T-helper 22 cell (primary cell): ENCODE measurements at places on chromosomes 3 and 15.

DNA sequence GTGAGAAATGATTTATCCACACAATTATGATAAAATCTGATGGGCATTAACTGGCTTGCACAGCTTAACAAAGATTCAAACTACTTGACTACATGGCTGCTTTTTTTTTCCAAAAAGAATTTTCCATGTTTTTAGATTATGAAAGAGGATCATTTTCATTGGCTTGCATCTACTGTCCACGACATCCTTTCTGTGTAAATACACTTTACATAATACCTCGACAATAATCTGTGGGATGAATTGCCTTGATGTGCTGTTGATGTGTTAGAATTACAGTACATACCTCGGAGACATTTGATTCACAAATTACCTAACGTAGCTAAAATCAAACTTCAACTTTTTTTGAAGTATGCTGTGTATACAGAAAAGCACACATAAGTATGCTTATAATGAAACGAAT, 104.4 kb downstream of the PPP2R3A start:
- DNase-seq, result no peak

GRCh38 chr3:52298149-52299098, 10.8 kb downstream of the GLYCTK start:
- DNase-seq, result no peak

DNA sequence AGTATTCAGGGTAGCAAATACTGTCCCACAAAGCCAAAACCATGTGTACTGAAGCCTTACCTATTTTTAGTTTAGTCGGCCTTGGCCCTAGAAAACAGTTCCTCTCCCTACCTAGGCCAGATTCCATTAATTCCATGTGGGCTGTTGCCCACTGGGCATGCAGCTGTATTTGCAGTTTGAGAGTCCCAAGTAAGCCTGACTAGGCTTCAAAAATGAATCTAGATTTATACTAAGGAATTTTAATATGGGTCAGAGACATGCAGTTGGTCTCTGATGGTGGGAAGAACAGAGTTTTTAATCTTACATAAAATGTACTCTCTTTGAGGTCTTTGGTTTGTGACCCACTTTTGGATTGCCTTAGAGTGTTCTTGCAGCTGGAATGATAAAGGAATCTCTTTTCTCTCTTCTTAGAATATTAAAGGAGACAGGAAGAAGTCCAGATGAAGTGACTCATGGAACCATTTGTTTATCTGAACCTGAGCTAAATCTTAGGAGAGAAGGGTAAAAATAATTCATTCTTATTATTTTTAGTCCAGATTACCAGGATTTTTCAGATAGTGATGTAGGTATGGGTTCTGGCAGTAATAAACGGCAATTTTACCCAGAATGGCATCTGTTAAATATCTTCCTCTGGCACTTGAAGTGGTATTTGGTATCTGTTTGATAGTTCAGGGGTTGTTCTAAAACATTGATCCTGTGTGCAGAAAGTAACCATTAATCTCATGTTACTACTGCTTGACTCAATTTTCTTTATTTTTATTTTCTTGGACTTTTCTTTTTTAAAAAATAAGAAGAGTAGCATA, 33.8 kb downstream of the GLCE start:
- DNase-seq, result no peak

DNA sequence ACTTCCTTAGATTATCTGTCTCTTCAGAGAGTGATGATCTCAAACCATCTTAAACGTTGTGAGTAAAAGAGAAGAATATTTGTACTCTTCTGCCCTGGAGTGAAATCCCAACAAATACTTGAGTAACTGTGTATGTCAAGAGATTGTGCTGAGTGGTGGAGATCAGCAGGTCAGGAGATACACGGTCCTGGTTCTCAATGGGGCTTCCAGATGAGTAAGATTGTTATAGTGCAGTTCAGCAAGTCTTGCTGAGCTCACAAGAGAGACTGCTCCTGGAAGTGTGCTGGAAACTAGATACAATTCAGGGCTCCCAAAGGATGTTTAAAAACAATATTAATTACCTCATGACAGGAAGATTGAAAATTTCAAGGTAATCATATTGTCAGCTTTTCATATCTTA, 184.3 kb downstream of the AKAP13 start:
- no peak for DNase-seq

- no peak for DNase-seq
These were observed 50.6 kb downstream of the SUMF1 start for GRCh38 chr3:4416427-4416945.

DNA sequence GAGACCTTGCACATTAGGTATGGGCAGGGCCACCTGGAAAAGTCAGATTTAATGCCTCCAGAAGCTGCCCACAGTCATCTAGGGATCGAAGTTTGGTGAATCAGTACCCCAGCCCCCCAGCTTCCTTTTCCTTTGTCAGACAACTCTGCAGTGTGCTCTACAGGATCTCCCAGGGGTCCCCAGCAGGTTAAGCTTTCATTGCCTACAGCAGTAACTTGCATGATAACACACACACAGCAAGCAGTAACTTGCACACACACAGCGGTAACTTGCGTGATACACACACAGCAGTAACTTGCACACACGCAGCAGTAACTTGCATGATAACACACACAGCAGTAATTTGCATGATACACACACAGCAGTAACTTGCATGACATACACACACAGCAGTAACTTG, 131.3 kb downstream of the UACA start:
- DNase-seq, result no peak

DNA sequence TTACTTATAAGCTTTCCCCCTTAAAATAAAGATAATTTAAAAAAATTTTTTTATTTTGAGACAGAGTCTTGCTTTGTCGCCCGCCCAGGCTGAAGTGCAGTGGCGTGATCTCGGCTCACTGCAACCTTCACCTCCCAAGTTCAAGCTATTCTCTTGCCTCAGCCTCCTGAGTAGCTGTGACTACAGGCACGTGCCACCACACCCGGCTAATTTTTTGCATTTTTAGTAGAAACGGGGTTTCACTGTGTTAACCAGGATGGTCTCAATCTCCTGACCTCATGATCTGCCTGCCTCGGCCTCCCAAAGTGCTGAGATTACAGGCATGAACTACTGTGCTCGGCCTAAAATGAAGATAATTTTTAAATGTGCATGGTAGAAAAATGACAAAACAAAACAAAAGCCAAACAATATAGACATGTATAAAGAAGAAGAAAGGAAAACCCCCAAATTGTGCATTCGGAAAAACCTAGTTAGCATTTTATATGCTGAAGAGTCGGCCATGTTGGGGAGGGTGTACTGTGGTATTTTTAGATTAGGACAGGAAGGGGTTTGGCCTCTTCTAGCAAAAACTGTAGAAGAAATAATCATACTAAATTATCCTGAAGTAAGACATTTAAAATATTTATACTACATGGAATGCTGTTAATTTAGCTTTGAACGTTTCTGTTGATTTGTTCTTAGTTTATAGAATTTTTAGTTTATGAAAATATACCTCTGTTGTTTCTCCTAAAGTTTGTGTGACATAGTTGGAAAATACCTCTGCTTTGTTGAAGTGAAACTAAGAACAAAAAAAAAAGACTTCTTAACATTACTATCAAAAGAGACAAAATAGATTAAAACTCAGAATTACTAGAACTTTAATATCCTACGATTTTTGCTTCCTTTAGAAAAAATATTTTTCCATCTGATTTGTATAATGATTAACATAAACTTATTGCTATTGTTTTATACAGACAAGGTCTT, 7.4 kb downstream of the APPL1 start:
- DNase-seq, result no peak

GRCh38 chr15:31551323-31551722, 224.7 kb downstream of the KLF13 start:
- DNase-seq, result no peak

DNA sequence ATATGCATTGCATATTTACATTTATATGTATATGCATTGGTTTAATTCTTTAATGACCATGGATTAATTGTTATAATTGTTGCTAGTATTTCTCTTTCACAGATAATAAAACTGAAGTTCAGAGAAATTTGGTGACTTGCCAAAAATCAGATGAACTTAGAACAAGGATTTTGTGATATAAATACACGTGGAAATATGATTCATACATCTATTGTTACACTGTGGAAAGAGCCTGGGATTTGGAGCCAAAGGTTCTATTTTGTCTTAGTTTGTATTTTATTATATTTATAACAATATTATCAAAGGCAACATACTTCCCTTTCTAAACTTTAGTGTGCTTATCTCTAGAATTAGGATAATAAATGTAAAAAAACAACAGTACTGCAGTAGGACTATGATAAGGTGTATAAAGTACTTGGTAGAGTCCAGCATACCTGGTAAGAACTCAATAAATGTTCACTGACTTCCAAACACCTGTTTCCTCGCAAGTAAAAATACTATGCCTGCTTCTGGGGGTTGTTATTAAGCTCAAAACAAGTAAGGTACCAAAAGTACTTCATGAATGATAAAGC, 342.9 kb downstream of the THSD4 start:
- no peak for DNase-seq

- peak; percentile 81 for DNase-seq
These were observed 3.2 kb upstream of the SIN3A start for GRCh38 chr15:75454471-75455378.

- peak; percentile 29 for DNase-seq
These were observed 821 bp downstream of the LINS1 start for GRCh38 chr15:100601163-100601562.

DNA sequence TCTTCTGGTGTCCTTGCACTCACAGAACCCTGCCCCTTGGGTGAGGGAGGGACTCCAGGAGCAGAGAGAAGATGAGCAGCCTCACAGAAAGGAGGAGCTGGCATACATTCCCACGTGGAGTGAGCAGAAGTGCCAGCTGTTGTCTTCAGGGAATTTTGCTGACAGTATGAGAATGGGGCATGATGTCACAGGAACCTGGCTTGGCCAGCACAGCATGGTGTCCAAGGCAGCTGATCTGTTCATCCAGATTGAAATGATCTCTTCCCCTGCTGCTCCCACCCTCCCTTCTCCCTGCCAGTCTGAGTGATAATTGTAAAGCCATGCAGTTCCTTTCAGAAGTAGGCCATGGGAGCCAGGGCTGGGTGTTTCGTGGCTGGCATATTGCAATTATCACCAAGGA, 53.3 kb downstream of the GJD2 start:
- no peak for DNase-seq

DNA sequence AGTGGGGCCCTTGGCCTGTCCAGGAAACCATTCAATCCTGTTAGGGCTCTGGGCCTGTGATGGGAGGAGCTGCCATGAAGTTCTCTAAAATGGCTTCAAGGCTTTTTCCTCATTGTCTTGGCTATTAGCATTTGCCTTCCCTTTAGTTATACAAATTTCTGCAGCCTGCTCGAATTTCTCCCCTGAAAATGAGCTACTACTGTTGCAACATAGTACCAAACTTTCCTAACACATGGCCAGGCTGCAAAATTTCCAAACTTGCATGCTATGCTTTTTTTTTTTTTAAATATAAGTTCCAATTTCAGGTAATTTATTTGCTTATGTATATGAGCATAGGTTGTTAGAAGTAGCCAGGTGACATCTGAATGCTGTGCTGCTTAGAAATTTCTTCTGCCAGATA, 560.8 kb upstream of the TBL1XR1 start:
- DNase-seq, result no peak

- no peak for DNase-seq
These were observed 447.8 kb downstream of the FHIT start for GRCh38 chr3:60803216-60804173.

DNA sequence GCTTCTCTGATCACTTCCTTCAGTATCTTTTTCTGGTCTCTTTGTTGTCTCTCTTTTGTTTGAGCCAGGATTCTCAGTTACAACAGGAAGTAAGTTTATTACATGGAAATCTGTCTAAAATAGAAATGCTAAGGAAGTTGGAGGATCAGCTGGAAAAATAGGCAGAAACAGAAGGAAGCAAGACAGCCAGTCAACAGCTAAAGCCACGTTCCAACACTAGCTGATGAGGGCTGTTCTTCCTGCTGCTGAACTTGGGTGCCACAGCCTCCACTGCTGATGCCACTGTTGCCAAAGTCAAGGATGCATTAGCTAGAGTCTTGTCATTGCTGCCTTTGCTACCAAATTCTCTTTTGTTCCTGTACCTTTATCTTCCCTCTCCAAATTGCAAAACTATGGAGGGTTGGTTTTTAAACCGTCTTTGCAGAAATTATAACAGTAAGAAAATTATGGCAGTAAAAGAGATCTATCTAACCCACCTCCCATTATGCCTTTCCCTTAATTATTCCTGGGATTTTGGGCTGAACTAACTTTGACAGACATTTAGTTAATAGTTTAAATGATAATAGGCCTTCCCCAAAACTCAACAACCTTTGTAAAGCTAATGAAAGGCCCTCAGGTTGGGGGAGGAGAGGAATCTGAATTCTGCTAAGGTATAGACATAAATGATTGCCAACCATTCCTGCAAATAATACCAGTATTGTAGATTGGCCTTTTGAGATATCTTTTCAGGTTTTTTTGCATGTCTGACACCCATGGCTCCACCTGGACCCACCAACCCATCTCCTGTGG, 27.4 kb upstream of the OR5K4 start:
- no peak for DNase-seq

GRCh38 chr3:105354429-105354828, 12.3 kb upstream of the ALCAM start:
- DNase-seq, result no peak

- DNase-seq, result no peak
These were observed 64.4 kb upstream of the CRTC3 start for GRCh38 chr15:90465140-90465929.

DNA sequence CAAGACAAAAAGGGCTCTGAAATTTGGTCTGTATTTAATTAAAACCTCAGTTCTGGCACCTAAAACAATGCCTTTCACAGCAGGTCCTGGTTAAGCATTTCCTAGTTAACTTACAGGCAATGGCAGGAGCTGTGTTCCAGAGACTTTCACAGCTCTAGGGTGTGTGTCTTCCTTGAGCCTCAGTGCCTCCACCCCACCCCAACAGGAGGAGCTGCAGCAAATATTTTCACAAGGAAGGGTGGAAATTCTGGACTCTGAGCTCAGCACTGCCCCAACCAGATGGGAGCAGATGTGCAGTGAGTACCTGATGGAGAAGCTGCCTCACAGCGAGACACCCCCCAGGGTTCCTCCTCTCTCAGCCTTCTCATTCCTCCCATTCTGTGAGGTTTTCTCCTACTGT, 106.3 kb upstream of the SPATA12 start:
- no peak for DNase-seq

DNA sequence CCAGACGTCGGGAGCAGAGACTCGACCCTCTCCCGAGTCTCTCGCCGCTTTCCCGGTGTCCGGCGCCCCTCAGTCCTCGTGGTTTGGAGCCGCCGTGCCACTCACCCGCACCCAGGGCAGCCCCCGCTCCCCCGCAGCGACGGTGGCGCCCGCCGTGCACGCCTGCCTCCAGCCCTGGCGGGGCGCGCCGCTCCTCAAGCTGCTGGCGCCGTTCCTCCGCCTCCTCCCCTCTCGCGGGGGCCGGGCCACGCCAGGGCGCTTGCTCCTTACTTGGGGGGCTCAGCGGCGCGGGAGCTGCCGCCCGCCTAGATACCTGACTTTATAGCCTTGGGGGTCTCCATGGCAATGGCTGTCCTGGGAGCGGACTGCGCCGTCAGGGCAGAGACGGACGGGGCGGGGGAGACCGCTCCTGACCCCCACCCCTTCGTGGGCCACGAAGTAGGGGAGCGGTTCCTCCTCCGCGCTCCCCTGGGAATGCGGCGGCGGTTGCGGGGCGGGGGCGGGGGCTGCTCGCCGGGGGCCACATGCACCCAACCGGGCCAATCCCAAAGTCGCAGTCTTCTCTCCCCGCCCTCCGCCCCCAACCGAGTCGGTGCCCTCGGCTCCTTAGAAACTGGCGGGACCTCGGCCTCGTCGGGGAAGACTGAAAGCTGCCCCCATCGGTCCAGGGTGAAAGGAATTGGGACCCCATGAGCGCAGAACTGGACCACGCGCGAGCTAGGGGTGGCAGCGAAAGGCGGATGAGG, at the start of gene ANKRD63:
TSS of gene ANKRD63 (minus strand) at position 196 of the 746 bp plus-strand sequence. CDS start 478 bp downstream, outside the sequence.
- DNase-seq, result no peak
